ENCODE measurements at places on chromosomes 1 and 21. TPM values are rescaled to one million over a fixed set of nuclear protein-coding genes. Genes with fewer than 3 reads are reported as not detected.
A peak's percentile ranks its signal among the peaks of the same experiment; 100 is the strongest.

- DNase-seq = no peak
These were observed 54.7 kb downstream of the B3GALT5 start for GRCh38 chr21:39667353-39667891.

The ACTL8 gene
- not detected for total RNA-seq

DNA sequence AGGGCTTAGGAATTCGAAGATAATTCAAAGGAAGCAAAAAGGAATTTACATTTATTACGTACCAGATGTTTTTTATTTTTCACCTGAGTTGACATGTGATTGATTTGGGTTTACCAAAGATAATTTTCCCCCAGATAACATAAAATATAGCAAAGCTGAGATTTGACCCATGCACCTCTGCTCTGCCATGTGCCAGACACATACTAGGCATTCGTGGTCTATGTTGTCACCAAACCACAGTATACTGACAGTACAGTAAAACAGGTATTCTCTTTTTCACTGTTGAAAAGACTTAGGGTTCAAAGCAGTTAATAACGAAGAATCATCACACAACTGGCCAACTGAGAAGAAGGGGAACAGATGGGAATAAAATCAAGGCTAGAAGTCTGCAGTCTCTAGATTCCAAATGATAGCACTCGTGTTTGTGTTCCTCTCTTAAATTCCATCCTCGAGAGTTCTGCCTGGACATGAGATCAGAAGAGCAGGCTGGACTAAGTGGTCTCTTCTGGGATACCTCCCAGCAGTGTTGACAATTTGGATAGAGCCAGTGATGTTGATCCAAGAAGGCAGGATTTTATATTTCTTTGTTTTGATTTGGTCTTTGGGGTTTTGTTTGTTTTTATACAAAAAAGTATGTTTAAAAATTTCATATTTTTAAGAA, 85.3 kb upstream of the RAVER2 start:
- no peak for DNase-seq

The TUT4 gene
- 69.3 TPM for total RNA-seq

- DNase-seq = no peak
These were observed 112.9 kb downstream of the GREM2 start for GRCh38 chr1:240499012-240499411.

The LDLRAD1 gene
- not detected for total RNA-seq

DNA sequence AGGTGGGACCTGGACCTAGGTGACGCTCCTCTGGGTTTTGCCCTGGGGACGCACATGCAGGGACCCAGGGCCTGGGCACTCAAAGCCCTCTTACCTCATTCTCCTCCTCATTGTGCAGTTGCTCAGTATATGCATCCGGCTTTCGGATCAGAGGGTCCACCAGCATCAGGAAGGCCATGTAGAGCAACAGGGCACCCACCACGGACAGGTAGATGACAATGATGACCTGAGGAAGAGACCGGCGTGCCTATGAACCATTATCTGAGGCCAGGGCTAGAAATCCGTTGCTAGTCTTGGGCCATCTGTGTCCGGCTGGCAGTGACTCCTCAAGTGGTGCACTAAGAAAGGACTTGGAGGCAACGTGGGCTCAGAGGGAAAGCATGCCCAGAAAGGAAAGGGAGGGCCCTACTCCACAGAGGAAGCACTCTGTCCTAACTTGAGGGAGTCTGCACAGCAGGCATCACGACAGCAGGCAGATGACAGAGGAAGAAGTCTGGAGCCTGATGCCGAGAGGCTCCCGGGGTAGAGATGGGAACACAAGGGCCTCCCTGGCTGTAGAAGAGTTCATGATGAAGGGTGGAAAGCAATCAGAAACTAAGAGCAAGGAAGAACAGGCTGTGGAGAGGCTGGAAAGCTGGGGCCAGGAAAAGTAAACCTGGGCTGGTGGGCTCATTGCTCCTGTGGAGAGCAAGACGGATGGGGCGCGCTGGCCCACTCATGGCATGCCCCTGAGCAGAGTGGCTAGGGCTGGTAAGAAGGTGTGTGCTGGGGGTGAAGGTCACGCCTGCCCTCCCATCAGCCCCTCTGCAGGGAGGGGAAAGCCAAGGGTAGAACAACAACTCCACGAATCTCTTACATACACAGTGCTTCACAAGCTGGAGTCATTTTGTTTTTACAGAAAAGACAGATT, 10.3 kb downstream of the TMEM9 start:
- DNase-seq = no peak

The WNT3A gene
- total RNA-seq = 0.21 TPM

GRCh38 chr1:174040387-174040786, 18.2 kb upstream of the RC3H1 start:
- no peak for DNase-seq

GRCh38 chr1:83815330-83815729, 183.6 kb downstream of the TTLL7 start:
- DNase-seq = peak; percentile 62

The ADORA3 gene
- 5.8 TPM for total RNA-seq

- no peak for DNase-seq
These were observed 19.1 kb downstream of the DMBX1 start for GRCh38 chr1:46508757-46509156.

The TBX15 gene
- not detected for total RNA-seq

GRCh38 chr21:33866826-33867225, 48.8 kb downstream of the ATP5PO start:
- DNase-seq = no peak

- peak; percentile 55 for DNase-seq
These were observed 19.0 kb upstream of the L1TD1 start for GRCh38 chr1:62175568-62176179.

GRCh38 chr1:17191990-17192242, 13.0 kb upstream of the PADI1 start:
- DNase-seq = peak; percentile 28

DNA sequence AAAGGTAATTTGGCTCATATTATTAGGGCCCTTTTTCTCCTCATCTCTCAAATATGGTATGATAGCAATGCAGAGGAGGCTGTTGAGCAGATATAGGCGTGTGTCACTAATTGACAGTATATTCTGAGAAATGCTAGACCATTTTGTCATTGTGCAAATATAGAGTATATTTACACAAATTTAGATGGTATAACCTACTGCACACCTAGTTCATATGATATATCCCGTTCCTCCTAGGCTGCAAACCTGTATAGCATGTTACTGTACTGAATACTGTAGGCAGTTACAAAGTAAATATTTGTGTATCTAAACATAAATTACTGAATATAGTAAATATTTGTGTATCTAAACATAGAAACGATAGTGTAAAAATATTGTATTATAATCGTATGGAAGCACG, 8.6 kb downstream of the ZBTB37 start:
- DNase-seq = no peak

- DNase-seq = no peak
These were observed 600 bp downstream of the CLK2 start for GRCh38 chr1:155272466-155273342.

DNA sequence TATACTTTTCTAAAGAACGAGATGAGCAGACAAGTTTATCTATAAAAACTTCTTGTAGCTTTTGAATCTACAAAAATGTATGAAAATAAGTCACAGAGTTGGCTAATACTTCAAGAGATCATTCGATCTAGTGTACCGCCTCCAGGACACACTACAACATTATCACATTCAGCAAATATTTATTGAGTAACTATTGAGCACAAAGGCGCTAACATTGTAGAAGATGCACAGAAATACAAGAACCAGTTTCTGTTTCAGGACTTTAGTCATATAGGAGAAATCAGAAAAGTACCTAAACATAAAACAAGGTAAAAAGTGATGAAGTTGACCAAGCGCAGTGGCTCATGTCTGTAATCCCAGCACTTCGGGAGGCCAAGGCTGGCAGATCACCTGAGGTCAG, 20.6 kb downstream of the WASF2 start:
- no peak for DNase-seq

DNA sequence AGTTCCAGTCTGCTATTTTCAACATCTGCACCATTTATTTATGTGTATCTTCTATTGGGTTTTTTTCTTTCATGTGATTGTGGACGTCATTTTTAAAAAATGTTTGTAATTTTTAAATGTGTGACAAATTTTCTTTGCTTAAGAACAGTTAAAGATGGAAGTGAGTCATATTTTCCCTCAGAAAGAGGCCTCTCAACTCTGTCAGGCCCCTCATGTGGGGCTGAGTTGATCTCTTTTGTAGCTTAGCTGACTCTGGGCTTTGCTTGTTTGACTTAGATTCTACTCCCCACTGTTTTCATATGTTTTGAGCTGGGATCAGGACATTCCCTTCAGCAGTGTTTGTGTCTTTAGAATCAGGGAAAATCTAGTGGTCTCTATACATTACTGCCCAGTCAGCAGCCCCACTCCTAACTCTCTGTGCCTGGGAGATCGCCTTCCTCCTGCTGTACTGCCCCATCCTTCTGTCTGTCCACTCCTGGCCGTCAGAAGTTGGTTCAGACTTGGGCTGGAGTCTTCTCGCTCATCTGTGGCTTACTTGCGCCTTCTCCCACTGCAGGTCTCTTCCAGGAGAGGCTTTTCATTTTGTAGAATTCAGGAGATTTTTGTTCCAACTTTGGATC, 137.4 kb downstream of the DYRK1A start:
- no peak for DNase-seq

GRCh38 chr21:36820176-36821031, 121.5 kb downstream of the SIM2 start:
- DNase-seq = no peak

- DNase-seq = no peak
These were observed 32.8 kb upstream of the SCMH1 start for GRCh38 chr1:41274752-41275545.

The ETV3 gene
- total RNA-seq = 52.4 TPM
